Cardiac fibroblast (primary cell): ENCODE measurements at places on chromosomes 13 and 19.

DNA sequence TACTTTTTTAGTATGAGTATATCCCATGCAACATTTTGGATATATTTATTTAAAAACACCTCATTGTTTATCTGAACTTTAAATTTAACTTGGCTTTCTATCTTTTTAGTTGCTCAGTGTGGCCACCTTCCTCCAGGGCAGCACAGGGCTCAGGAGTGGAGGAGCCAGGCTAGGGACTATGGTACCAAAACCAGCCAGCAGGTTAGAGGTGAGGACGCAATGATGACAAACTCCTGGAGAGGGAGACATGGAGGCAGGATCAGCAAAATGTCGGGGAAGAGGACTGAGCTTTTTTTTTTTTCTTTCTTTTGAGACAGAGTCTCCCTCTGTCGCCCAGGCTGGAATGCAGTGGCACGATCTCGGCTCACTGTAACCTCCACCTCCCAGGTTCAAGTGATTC lies 29.6 kb upstream of the CALM3 start:
- peak; percentile 31 for DNase-seq

GRCh38 chr13:88022431-88023208 lies 351.4 kb downstream of the SLITRK5 start:
- no peak for DNase-seq

- DNase-seq, result no peak
Measured at GRCh38 chr19:23437901-23438300, 42.6 kb upstream of the ZNF91 start.

GRCh38 chr13:48946163-48946562 lies 29.5 kb upstream of the FNDC3A start:
- no peak for DNase-seq

DNA sequence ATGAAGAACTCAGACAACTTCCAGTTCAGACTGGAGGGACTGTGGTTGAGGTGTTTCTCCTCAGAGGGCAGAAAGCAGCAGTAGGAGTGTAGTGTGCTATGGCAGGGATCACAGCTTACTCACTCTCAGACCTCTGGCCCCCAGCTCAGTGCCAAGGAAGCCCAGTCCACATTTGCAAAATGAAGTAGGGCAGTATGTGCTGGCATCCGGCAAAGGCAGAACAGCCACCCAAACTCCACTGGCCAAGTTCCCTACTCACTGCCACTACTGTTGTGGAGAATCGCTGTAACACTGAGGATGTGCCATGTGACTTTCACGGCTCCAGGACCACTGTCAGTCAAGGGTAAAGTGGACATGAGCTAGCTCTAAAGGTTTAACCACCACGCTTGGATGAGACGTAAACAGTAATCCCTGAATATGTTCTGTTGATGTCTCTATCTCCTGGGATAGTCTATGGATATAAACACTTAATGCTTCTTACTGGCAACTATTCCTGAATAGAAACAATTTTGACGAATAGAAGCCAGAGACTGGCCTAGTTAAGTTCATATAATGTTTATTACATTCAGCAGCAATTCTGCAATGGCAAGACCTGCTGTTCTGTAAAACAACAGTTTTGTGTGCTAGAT lies 67.0 kb upstream of the SLC15A1 start:
- no peak for DNase-seq

DNA sequence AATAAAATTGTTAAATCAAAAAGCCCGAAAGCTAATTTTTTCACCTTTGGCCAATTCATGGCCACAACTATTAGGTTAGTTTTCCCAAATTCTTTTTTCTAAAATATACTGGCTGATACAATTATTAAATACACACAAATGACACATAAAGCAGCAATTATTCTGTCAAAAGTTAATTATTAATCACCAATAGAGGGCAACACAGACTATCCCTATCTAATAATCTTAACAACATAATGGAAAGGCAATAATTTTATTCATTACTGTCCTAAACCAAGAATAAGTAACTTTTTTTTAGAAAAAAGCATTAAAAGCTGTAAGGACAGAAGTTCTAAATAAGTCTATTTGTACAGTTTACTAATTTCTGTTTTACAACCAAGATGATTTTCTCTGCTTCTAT lies 51.7 kb downstream of the KATNAL1 start:
- no peak for DNase-seq

- peak; percentile 24 for DNase-seq
Measured at GRCh38 chr19:3942790-3943409, 10.0 kb downstream of the NMRK2 start.

DNA sequence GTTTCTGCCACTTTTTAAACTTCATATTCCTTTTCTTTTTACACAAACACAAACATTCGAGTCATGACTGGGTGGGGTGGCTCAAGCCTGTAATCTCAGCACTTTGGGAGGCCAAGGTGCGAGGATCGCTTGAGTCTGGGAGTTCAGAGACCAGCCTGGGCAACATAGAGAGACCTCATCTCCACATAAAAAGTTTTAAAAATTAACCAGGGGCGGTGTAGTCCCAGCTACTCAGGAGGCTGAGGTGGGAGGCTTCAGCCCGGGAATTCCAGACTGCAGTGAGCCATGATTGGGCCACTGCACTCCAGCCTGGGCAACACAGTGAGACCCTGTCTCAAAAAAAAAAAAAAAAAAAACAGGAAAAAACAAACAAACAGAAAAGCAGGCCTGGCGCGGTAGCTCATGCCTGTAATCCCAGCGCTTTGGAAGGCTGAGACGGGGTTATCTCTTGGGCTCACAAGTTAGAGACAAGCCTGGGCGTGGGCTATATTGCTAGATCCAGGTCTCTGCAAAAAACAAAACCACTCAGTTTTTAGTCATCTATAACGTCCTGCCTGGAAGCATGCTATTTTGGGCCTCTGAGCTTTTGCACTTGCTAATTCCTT lies 583 bp upstream of the BAX start:
- DNase-seq, result no peak

DNA sequence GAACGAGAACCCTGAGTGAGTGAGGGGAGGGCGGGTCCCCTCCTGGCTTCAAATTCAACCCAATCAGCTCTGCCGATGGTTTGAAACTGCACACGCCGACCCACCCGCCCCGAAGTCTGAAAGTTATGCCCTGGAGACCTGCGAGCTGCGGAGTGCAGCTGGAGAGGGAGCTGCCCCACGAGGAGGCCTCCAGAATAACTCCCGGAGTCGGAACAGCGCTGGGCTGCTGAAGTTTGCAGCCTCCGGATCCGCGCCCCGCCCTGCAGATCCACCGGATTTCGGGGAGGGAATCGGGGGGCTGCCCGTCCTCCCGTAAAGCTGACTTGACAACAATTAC lies 7.0 kb downstream of the POU4F1 start:
- no peak for DNase-seq

DNA sequence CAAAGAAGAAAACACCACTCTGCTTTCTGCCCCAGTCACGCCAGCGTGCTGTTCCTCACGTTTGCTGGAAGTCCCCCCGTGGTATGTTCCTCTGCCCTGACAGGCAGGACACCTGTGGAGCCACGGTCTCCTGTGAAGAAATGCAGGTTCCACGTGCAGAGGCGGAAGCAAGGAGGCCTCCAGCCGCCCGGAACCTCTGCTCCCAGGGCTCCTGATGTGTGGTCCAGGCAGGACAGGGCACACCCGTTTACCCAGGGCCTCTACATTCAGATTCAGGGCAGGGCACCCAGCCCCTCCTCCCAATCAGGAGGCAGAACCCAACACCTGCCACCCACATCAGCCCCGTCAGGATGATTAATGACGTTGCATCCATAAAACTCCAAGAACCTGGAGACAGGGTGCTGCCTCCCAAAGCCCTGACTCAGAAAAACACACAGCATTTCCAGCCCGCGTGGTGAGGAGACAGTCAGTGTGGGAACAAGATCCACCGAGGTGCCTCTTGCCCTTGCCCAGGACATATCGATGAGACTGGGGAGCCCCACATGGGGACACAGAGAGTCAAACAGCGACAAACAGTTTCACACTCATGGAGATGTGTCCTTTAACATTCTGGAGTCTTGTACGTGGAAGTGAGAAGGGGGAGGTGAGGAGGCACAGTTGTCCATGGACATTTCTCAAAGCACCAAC lies 76.2 kb downstream of the COL4A1 start:
- DNase-seq, result no peak

GRCh38 chr13:85993567-85993966 lies 194.3 kb upstream of the SLITRK6 start:
- DNase-seq, result no peak

DNA sequence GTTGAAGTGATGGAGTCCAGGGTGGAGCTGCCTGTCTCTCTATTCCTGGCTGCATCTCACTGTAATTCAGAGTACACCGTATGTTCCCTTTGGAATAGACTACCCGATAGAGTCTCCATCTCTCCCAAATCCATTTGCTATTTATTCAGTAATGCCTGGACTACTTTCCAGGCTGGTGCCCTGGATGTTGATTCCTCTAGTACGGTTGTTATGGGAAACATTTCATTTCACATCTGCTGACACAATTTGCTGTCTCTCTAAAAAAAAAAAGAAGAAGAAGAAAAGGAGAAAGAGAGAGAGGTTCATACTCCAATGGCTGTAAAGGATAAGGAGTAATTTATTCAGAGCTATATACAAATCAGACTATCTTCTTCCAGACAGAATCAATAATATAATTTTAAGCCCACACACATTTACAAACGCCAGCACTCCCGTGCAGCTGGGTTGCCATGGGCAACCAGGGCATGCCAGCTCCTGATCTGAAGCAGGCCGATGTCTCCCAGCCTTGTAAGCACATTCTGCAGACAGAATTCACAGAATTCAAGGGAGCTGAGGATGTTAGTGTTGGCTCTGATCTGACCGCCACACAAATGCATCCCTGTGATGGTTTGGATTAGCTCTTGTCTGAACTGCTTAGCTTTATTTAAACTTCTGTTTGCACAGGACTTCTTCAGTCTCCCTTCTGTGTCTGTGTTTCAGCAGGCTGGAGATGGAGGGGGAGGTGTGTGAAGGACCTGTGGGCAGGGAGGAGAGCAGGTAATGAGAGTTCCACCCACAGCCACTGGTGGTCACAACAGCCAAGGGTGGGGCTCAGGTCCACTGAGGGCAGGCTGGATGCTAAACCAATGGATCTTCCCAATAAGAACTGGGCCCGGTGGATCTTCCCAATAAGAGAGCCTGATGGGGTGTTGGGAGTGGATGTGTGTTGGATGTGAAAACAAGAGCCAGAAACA lies 66.0 kb downstream of the TEX26 start:
- DNase-seq, result peak; percentile 38

DNA sequence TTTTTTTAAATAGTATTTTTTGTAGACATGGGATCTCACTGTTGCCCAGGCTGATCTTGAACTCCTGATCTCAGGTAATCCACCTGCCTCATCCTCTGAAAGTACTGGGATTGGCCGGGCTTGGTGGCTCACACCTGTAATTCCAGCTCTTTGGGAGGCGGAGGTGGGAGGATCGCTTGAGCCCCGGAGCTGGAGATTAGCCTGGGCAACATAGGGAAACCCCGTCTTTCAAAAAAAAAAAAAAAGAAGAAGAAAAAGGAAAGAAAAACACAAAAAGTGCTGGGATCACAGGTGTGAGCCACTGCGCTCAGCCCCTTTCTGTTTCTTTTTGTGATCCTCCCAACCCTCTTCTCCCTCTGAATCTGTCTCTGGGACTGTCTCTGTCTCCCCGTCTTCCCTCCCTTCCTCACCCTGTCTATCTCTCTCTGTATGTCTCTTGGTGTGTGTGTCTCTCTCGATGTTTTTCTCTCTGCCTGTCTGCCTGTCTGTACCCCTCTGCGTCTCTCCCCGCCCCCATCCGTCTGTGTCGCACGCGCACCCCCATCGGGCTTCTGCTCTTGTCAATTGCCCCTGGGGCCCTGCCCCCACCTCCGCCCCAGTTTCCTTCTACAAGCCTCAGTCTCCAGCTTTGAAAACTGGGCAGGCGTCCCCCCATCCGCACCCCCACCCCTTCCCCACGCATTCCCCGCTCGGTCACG lies 540 bp upstream of the ZFP36 start:
- no peak for DNase-seq

DNA sequence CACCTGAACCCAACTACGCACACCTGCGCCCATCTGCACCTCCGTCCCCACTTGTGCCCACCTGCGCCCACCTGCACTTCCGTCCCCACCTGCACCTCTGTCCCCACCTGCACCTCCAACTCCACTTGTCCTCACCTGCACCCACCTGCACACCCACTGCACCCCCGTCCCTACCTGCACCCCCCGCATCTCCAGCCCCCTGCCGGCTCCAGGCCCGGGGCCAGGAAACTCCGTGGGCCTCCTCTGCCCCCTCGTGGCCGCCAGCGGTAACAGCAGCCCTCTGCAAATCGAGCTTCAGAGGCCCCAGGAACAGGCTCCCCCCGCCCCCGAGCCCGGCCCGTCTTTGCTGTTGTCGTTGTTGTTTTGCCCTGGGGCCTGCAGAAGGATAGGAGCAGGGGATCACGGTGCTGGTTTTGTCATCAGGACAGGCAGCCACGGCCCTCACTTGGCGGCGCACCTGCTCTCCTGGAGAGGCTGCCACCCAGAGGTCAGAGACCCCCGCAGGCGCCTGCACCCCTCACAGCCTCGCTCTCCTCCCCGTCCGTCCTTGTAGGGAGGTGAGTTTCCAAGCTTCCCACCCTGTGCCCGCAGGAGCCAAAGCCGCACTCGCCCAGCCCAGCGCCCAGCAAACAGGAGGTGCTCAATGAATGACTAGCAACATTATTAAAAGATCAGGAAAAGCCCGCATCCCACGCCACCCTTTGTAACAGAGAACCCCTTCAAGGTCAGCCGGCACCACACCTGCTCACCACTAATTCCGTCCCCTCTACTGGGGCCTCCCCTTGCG lies 65.4 kb downstream of the GNG7 start:
- peak; percentile 60 for DNase-seq

DNA sequence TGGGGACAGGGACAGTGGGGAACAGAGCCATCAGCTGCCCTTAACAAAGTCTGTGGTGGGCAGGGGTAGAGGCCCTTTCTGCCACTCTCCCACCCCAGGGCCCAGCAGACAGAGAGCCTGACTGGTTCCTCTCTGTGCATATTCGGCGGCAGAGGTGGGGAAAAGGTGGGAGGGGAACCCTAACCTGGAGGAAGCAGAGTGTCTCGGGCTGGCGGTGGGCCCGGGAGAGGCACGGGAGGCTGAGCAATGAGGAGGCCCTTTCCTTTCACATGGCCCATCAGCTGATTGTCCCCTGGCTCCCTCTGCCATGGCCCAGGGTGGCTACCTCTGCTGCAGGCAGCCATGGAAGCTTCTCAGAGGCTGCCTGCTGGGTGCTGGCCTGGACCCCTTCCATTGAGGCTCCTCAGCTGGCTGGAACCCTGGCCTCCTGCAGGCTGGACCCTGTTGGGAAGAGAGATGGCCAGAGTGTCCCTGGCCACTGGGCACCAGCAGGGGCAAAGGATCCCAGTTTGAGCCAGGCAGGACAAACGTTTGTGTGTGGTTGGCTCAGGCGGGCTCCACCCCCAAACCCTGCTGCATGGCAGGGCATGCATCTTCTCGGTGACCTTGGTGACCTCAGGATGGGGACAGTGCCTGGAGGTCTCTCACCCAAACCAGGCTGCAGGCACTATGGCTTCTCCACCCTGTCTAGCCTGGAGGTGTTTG lies 202.8 kb upstream of the ZNF536 start:
- DNase-seq, result no peak
